Fibroblast of skin of right biceps (primary cell): ENCODE measurements at places on chromosomes 6 and 20.

DNA sequence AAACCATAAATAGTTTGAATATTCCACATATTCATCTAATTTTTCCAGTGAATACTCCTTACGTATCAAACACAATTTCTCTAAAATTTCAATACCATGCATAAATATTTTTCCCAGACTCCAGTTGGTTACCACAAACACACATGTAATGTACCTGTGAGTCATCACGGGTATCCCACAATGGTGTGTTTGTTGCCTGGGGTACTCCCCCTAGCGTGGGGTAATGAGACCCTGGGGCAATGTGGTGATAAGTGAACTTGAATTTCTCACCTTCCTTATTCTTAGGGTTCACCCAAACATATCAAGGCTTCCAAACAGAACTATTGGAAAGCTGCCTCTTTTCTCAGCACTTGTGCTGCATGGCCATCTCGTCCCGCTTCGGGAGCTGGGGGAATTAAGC is 51.0 kb downstream of the STX7 start:
- DNase-seq: no peak

GRCh38 chr20:20719411-20719810 is 7.0 kb upstream of the RALGAPA2 start:
- no peak for DNase-seq

- DNase-seq: no peak
These were observed 42.3 kb upstream of the EYA2 start for GRCh38 chr20:46852313-46852712.

DNA sequence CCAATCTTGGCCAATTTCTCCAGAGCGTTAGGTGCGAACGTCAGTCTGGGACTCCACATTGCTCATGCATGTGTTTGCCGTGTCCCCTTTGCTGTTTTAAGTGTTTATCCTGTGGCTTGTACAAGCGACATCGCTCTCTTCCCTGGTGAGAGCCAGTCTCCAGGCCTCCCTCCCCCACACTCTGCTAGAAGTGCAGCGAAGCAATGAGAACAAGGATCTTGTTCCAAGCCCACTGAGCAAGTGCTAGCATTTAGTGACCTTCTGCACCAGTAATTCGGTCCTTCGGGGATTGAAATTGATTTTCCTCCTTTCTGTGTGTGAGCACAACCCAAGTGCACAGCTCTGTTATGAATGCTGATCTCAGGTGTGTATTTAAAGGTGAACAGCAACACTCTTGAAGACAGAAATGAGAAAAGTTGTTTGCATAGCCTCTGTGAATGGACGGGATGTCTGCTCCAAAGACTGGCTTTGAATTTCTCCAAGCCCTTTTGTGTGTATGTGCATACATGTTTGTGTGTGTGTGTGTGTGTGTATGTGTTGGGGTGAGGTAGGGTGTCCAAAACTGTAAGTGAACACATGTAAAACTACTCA is 29.0 kb downstream of the CD83 start:
- no peak for DNase-seq

DNA sequence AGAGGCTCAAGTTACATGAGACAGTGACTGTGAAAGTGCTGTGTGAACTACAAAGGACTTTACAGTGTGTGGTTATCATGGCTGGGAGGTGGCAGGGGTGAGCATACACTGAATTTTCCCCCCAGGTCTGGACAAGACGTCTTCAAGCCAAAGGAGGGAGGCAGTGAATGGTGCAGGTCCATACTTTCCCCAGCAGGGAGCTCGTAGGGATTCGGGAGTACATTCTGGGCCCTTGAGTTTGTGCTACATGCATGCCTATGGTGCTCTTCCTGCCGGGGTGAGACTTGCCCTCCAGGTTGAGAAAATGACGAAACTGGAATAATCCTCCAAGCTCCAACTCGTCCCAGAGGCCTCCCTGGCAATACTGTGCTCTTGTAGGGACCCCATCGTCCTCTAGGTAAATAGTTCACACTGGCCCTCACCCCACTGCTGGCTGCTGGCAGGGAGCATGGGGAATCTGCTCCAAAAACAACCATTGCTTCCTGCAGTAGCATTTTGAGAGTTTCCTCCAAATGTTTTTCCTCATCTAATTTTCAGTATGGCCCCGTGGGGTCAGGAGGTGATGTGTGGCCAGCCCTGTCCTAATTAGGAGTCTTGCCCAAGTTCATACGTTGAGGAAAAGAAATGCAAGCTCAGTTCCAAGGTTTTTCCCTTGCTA is 57.6 kb downstream of the ZNF831 start:
- no peak for DNase-seq

- DNase-seq: no peak
These were observed 286.2 kb downstream of the THBS2 start for GRCh38 chr6:168967281-168967925.

DNA sequence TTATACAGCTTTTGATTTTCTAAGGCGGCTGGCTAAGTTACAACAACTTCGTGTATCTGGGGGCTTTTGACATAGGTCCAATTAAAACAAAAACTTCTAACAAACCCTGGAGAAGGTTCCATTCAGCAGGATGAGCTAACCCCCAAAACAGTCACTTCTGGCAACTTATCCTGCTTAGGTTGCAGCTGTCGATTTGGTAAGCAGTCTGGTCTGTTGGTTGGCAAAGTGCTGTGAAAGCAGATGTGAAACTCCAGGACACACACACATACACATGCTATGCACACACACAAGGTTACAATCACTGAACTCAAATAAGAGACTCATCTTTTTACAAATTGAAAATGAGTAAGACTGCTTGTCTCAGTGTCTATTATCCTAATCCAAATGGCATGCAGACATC is 119.0 kb upstream of the STMND1 start:
- DNase-seq: peak; percentile 98

DNA sequence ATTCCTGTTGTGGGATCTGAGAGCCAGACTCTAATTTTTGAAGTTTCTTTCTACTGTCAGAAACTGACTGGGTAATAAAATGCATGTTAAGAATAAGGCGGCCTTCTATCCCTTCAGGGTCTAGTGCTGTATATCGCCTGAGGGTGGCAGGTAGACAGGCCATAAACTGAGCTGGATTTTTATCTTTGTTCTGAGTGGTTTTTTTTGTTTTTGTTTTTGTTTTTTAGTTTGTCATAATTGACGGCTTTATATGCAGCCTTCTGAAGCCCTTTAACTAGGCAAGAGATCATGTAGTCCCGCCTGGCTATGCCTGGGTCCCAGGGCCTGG is 747.7 kb upstream of the ADGRB3 start:
- no peak for DNase-seq

DNA sequence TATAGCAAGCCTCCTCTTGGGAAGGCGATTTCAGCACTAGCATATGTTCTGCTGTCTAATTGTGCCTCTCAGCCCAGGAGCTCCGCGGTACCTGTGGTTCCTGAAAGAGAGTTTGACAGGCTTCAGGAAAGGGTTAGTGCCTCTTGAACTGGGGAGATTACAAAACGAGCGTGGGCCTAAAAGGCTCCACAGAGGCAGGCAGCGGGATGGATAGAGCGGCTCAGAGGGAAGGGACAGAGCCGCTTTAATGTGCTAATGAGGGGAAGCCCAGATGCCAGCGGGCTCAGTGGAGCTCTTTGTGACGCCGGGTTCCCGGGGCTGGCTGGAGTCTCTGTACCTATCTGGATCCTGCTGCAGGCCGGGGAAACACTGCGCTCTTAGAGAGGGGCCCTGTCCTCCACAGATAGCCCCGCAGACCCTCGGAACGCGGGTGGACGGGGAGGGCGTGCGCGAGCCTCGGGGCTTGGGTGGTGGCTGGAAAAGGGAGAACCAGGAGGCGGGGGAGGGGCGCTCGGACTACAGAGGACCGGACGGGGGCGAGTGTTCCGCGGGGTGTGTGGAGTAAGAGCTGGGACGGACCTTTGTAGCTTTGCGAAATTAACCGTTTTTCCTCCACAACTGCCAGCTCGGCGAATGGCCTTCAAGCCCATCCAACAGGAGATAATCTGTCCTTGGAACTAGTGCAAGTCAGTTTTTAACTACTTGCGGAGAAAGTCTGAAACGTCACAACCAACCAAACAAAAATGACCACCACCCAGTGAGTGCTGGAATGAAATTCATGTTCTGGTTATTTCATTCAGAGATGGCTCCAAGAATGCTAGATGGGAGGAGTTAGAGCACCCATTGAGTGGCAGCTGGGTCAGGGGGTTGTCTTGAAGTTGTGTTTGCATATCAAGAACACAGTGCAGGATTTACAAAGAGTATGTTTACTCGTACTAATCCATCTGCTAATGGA is 13.0 kb downstream of the SLC35F1 start:
- DNase-seq: no peak

GRCh38 chr6:129206821-129207220 is 323.9 kb downstream of the LAMA2 start:
- no peak for DNase-seq
